ENCODE measurements at places on chromosomes 4 and X.

DNA sequence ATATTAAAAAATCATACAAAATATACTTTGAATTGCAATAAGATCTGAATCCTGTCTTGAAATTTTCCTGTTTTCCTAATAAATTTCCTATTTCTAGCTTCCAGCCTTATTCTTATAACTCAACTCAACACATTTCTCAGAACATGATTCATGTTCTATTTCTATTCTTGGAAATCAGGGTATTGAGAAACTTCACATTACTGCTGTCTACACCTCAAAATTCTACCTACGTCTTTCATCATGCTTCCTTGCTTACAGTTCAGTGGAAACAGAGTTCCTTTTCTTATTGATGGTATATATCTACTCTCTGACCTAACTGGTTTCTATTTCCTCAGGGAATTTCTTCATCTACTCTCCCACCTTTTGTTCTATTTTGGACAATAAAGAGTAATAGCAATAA lies 2139.0 kb downstream of the ARAP2 start:
- no peak for DNase-seq

DNA sequence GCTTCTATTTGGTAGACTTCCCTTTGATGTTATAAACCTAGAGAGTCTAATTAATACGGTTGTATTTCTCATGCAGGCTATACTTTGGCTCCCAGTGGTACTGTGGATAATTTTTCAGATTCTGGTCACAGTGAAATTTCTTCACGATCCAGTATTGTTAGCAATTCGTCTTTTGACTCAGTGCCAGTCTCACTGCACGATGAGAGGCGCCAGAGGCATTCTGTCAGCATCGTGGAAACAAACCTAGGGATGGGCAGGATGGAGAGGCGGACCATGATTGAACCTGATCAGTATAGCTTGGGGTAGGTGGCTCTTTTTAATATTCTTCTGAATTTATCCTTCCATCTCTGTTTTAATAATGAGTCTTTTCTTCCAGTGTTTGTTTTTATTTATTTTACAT lies 249.7 kb downstream of the RAPGEF2 start:
- DNase-seq: no peak

DNA sequence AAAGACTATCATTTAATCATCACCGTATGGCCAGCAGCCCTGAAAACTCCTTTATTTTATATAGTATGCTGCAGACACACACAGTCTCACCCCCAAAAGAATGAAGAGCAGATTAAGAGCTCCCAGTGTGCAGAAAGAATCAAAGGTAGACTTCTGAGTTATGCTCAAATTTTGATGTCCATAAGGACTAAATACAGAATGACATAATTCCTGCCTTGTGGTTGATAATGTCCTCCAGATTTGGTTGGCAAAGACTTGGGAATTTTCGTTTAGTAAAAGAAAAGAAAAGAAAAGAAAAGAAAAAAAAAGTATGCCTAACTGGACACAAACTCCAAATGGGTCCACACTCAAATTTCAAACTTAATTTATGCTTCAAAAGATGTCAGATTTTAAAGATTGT lies 118.1 kb upstream of the PLAC1 start:
- no peak for DNase-seq

DNA sequence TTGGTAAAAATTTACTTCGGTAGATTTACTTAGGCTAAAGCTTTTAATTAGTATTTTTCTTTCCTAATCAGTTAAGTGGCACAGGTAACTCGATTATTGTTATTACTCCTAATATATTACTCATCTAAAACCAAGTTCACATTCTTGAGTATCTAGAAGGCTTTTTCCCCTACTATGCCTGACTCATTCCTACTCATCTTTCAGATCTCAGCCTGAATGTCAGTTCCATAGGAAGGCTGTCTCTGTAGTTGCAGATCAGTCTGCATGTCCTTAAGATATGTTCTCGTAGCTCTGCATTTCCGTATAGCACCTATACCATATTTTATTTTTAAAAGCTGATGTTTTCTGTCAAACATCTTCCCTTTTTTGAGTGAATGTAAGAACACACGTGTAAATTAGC lies 5.9 kb upstream of the FAM184B start:
- no peak for DNase-seq

DNA sequence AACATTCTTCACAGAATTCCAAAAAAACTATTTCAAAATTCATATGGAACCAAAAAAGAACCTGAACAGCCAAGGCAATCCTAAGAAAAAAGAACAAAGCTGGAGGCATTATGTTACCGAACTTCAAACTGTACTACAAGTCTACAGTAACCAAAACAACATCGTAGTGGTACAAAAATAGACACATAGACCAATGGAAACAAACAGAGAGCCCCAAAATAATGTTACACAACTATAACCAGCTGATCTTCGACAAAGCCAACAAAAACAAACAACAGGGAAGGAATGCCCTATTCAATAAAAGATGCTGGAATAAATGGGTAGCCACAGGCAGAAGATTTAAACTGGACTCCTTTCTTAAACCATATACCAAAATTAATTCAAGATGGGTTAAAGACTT lies 1189.6 kb downstream of the PCDH18 start:
- no peak for DNase-seq

DNA sequence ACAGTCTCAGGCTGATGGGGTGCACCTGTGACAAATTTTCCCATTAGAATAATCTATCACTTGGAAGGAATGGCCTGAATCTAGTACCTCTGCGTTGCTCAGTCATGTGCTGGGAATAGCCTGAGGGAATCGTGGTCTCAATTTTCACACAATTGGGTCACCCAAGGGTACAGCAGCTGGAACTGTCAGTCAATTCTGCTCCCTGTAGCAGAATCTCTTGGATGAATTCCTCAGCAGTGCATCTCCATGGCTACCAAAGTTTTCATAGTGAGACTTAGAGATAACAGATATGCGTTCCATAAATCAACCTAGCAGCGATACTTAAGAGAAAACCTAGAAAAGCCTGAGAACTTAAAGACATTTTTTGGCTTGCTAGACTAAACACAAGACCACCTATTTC lies 288.7 kb upstream of the CTSO start:
- DNase-seq: no peak

GRCh38 chrX:23861215-23861896 lies 46.4 kb downstream of the APOO start:
- DNase-seq: no peak

DNA sequence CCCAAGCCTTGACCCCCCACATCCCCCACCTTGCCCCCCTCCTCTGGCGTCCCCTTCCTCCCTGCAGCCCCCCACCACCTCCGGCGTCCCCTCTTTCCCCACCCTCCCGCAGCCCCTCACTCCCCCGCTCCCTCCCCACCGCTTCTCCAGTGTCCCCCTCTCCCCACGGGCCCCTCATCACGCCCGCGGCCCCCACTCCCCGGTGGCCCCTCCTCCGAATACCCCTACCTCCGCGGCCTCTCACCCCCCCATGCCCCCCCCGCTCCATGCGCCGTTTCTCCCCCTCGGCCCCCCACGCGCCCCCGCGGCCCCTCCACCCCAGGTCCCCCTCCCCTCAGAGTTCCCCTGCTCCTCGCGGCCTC lies 562 bp downstream of the RNF212 start:
- no peak for DNase-seq

GRCh38 chr4:159447296-159447695 lies 344.4 kb downstream of the RAPGEF2 start:
- no peak for DNase-seq

DNA sequence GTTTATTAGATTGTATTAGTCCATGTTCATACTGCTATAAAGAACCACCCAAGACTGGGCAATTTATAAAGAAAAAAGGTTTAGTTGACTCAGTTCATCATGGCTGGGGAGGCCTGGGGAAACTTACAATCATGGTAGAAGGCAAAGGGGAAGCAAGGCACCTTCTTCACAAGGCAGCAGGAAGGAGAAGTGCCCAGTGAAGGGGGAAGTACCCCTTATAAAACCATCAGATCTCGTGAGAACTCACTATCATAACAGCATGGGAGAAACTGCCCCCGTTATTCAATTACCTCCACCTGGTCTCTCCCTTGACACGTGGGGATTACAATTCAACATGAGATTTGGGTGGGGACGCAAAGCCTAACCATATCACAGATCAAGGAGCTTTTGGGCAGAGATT lies 8.1 kb upstream of the HSD17B13 start:
- DNase-seq: no peak

All from T-helper 22 cell (primary cell).